Esophagus squamous epithelium (tissue), 5 donors: ENCODE measurements at places on chromosomes 4 and X. TPM values are rescaled to one million over a fixed set of nuclear protein-coding genes. Genes with fewer than 3 reads are reported as not detected.

KLHL5 gene
- total RNA-seq = 16.9 TPM

ITM2A gene
- total RNA-seq = 5.8 TPM

EDA2R gene
- total RNA-seq = 0.40 TPM

CDS1 gene
- 28.6 TPM for total RNA-seq

BMPR1B gene
- total RNA-seq = 0.38 TPM

ZNF711 gene
- total RNA-seq = 0.80 TPM

MTTP gene
- total RNA-seq = not detected
